NCI-H2107 (cell line): ENCODE measurements at places on chromosomes 4 and X.

DNA sequence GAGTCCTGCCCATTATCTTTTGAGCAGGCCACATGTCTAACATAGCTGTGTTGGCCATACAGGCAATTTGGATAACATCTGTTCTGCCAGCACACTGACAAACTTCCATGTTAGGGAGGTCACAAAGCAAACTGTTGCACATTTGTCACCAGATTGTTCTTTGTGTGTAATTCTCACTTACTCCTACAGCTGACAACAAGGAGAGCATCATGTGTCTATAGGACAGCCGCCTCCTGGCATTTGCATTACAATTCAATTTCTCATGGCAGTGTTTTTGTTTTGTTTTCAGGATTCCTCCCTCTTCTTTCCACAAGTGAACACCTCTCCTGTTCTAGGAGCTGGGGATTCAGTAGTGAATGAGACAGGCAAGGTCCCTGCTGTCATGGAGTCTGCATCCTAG, 94.3 kb upstream of the LEF1 start:
- no peak for DNase-seq

GRCh38 chr4:98482847-98483806, 175.3 kb downstream of the TSPAN5 start:
- DNase-seq = no peak

- peak; percentile 7 for DNase-seq
Measured at GRCh38 chrX:97563531-97564133, 679.9 kb downstream of the RPA4 start.

GRCh38 chr4:40281913-40282312, 53.2 kb upstream of the CHRNA9 start:
- no peak for DNase-seq

GRCh38 chr4:180028682-180029081, 2214.5 kb upstream of the TENM3 start:
- no peak for DNase-seq

GRCh38 chr4:4689694-4690440, 148.0 kb upstream of the STX18 start:
- DNase-seq = no peak

DNA sequence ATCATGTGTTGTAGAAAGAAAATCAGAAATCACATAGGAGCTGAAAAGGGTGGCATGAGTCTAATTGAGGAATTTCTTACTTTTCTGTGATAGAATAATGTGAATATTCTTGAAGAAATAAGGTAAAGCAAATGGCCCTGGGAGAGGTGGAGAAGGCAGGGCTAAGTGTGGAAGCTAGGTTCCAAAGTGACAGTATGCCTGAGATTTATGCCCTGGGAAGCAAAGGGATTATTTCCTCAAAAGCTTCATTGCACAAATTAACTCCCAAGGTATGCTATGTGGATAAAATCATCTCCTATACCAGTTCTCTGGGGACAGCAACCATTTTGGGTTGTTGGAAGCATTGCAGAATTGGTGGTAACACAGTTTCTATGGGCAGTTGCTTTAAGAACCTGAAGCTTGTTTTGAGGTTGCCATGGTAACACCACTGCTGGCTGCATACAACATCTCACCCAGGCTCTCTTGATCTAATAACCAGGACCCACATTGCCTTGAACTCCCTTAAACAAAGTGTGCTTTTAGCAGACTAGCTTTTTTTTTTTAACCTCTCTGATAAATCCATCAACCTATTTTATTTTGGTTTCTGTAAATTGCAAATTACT, 21.0 kb downstream of the MAOA start:
- DNase-seq = no peak

DNA sequence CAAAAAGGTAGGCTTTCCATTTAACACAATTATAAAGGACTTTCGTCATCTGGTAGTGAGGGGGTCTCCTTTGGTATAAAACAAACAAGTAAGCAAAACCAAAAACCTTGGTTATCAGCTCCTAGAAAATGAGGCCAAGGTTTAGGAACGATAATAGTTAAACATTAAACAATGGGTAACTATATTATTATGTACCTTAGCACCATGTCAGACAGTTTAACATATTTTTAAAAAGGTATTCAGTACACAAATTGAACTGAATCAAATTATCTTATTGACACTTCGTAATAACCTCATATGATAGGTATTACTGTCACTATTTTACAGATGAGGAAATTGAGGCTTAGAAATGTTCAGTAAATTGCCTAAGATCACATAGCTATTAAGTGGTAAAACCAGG, 32.1 kb upstream of the RAB9B start:
- no peak for DNase-seq

DNA sequence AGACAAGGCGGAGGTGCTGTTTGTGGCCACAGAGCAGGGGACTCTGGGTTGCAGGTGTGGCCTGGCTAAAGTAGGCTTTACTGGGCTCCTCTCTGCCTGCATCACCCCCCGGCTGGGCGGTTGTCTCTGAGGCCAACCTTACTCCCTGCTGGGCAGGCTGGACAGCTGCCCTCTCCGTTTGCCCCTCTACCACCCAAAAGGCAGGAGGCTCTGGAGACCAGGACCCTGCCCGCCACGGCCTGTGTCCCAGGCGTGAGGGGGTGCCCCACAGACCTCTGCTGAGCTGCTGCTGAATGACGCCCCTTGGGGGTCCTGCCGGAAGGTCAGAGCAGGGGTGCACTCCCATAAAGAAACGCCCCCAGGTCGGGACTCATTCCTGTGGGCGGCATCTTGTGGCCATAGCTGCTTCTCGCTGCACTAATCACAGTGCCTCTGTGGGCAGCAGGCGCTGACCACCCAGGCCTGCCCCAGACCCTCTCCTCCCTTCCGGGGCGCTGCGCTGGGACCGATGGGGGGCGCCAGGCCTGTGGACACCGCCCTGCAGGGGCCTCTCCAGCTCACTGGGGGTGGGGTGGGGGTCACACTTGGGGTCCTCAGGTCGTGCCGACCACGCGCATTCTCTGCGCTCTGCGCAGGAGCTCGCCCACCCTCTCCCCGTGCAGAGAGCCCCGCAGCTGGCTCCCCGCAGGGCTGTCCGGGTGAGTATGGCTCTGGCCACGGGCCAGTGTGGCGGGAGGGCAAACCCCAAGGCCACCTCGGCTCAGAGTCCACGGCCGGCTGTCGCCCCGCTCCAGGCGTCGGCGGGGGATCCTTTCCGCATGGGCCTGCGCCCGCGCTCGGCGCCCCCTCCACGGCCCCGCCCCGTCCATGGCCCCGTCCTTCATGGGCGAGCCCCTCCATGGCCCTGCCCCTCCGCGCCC, 920 bp downstream of the HTT-AS start:
- no peak for DNase-seq

DNA sequence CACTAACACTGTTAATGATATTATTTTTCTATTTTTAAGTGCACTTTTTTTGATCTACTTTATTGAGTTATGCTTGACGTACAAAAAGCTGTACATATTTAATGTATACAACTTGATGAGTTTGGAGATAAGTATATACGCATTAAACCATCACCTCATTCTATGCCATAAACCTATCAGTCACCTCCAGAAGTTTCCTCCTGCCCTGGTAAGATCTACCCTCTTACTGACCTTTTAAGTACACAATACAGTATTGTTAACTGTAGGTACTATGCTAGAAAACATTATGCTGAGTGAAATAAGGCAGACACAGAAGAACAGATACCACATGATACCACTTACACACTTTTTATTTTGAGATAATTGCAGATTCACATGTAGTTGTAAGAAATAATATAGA, 36.9 kb downstream of the INTS6L start:
- DNase-seq = no peak

GRCh38 chr4:186445040-186445439, 110.3 kb downstream of the MTNR1A start:
- no peak for DNase-seq
